HAP-1 (cell line): ENCODE measurements at places on chromosomes 16 and 17.

DNA sequence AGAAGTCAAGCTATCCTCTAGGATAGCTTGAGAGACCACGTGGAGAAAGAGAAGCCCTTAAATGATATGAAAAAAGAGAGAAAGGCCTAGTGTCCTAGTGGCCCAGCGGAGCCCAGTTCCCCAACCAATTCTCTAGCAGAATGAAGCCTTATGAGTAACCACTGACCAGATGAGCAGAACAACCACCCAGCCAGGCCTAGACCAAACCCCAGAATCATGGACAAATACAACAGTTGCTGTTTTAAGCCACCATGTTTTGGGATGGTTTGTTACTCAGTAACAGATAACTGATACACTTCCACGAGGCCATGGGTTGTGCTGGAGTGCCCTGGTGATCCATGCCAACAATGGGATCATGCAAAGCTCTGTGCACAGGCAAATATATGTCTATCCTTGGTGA is 377.1 kb downstream of the SOX9 start:
- DNase-seq: no peak

DNA sequence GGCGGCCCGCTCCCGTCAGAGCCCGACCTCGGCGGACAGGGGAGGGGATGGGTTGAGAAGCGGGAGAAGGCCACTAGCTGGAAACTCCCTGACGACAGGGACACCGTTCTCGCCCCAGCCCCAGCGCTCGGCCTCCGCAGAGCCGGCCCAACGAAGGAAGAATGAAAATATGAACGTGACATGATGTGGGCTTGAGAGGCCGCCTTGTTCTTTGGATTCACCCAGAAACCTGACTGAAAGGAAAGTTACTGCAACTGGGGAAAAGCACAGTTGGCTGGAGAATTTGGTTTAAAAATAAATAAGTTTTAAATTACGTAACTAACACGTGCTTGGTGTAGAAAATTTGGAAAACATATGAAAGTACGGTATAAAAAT is 21.1 kb downstream of the NPTX1 start:
- peak; percentile 62 for DNase-seq

GRCh38 chr17:8954339-8954738 is 11.2 kb downstream of the PIK3R5 start:
- DNase-seq: no peak

DNA sequence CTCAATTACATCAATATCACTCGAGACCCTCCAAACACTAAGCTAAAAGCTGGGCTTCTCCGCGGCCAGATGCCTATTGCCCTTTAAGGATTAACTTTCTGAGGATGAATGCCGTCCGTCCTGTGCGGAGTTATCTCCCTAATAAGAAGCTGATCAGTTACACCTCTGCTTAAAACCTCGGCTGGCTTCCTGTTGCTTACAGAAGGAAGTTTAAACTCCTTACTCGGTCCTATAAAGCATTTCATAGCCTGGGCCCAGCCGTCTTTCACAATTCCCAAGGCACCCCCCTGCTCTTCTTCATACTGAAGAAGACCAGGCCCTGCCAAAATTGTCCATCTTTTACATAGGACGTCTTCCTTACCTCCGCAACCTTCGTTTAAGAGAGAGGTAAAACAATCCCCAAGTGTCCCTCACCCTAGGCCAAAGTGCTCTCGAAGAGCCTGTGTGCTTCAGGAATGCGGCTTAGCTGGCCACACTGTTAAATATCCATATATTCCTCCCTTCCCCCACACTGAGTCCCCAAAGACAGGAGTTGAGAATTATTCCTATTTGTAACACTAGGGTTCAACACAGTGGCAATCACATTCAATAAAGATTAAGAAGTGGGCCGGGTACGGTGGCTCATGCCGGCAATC is 112.6 kb upstream of the IRX5 start:
- no peak for DNase-seq

DNA sequence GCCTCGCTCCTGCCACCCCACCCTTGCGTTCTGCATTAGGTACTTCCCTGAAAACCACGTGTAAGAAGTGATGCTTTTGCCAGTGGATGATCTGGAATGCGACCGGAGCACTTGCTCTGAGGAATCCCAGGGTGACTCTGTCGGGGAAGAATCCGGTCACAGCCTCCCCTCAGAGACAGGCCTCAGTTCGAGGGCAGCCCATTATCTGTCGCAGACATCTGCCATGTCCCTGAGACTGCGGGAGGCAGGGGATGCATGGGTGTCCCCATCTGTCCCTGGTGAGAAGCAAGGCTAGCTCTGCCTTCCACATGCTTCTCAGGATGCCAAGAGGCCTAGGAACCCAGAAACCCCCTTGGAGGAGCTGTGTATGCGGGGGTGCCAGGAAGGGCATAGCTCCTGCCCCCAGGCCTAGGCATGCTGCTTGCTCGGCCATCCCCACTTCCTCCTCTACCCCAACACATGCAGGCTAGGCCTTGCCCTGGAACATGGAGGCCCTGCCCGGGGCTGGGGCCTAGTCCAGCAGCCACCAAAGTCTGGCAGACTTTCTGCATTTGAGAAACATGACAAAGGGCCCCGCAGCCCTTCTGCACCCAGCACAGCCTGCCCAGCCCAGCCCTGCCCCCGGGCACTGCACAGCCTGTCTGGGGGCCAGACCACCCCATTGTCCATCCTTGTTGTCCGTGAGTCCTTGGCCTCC is 20.5 kb downstream of the MNT start:
- DNase-seq: no peak

DNA sequence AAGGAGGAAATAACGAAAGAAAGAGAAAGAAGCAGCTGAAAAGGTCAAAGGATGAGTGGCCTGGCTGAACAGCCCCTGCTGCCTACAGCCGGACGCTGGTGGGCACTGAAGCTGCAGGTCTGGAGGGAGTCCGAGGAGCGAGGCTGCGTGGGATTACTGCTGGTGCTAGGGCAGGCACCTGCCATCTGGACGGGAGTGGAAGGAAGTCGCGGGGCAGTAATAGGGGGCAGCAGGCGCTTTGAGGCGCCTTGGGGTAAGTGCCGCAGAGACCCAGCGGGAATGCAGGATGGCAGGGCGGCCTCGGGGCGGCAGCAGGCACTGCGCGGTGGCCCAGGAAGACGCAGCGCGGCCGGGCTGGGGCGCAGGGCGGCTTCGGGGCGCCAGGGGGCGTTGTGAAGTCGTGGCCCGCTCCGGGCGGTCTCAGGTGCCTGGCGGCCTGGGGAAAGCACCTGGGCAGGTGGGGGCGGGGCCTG is 303 bp upstream of the SCNN1G start:
- DNase-seq: peak; percentile 24

DNA sequence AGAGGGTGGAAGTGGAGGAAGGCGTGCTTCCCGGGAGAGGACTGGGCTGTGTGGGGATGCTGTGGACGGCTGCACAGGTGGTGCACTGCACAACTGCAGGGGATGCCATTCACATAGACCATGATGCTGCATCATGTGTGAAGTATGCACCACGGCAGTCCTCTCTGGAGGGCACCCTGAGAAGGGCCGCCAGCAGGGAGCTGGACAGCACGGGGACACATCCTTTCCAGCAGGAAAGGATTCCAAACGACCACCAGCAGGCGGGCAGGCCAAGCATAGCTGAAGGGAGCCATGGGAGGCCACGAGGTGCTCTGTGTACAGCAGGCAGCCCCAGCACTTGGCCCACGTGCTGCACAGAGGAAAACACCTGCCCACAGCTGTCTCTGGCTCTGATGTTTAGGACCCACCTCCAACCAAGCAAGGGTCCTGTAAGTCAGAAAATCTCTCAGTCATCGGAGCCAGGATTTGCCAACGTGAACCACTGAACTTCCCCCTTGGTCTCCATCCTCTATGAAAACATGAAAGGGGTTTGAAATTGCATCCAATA is 10.1 kb downstream of the ACTG1 start:
- DNase-seq: no peak
